Stimulated activated CD8-positive, alpha-beta memory T cell treated with anti-CD3 and anti-CD28 coated beads, Interleukin-7, amount 100 ng/mL, for 24 hours (primary cell): ENCODE measurements at places on chromosomes 4 and X.

DNA sequence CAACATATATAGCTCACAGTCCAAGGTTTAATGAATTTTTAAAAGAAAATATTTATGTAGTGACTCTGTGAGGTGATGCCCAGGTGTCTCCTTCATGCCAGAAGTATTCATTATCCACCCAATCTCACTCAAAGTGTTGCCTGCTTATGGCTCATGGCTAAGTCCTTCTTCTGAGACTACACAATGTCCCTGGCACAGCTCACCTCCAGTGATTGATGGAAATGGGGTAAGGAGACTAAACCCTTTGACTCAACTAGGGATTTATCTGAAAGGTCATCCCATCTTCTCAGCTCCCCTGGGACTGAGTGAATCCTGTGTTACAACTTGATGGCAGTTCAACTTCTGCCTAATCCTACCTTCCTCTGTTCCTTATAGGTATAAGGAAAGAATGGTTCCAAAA is 74.2 kb downstream of the FAM13A start:
- DNase-seq, result no peak

DNA sequence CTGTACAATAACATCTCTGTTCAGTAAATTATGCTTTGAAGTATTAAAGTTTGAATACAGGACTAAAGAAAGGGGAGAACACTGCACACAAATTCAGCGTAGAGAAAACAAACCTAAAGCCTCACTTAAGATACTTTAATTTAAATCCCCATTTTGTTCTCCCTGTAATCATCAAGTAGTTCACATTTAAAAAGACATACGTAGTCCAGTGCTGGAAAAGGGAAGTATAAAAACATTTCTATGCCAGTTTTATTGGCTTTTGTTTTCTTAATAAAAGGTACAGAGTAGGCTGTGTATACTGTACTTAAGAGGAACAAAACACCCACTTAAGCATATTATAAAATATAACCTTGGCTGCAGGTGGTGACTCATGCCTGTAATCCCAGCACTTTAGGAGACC is 101.6 kb downstream of the FGF16 start:
- no peak for DNase-seq

GRCh38 chrX:151680805-151681204 is 14.5 kb upstream of the PRRG3 start:
- DNase-seq, result peak; percentile 36

GRCh38 chrX:96027407-96027806 is 657.2 kb upstream of the DIAPH2 start:
- no peak for DNase-seq

DNA sequence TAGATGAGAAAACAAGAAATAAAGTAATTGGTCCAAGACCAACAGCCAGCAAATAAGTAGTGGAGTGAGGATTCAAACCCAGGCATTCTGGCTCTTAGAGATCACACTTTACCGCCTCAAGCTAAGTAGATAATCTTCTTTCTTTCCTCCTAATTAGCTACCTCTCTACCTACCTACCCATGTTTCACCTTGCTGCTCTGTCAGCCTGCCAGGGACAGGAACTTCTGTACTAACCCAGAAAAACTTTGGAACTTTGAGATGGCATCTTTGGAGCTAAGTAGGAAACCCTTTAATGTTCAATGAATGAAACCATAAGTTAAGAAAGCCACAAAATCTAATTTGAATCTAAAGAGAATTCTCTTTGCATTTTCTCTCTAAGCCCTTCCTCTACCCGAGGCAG is 145.2 kb downstream of the CHRNA9 start:
- no peak for DNase-seq

GRCh38 chrX:135981668-135982067 is 3.6 kb upstream of the SLC9A6 start:
- DNase-seq, result no peak

DNA sequence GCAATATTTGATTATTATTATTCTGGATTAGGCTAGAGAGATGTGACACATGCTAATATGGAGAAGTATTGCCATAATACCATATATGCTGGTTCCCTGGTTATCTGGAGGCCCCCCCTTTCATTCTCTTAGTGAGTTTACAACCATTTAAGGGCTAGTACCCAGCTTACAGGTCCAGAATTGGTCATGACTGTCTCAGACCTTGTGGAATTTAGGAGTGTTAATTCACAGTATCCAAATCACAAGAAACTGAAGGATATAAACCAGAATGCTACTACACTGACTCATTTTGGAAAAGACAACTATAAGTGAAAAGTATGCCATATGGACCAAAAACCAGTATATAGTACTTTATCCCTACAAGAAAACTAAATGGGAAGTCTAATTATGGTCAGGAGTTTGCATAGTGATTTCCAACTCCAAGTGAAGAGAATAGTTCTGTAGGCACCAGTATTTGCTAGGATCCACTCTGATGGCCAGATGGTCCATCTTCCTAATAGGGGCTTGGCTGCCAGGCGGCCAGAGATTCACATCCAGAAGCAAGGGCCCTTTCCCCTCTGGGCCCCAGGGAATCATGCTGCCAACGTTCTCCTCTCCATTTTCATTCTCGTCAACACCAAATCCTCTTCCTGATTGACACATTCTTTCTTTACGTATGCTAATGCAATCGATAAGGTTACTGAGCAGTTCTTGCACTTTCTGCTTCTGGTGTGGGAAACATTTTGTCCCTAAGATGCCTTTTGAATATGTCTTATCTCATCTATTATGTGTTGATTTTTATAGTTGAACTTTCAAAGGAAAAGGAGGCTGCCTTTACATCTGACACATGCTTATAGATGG is 123.6 kb downstream of the SHROOM3 start:
- no peak for DNase-seq

GRCh38 chr4:182418054-182418734 is 175.0 kb downstream of the TENM3 start:
- no peak for DNase-seq

- DNase-seq, result no peak
Measured at GRCh38 chr4:58590722-58591121, 1480.5 kb upstream of the IGFBP7 start.
